ENCODE measurements at places on chromosomes 11 and 22.

- no peak for DNase-seq
Measured at GRCh38 chr11:78147807-78148206, 8.4 kb upstream of the ALG8 start.

- DNase-seq, result no peak
Measured at GRCh38 chr11:4134806-4135205, 40.2 kb downstream of the RRM1 start.

GRCh38 chr11:29432719-29433325 is 584.0 kb downstream of the KCNA4 start:
- no peak for DNase-seq

DNA sequence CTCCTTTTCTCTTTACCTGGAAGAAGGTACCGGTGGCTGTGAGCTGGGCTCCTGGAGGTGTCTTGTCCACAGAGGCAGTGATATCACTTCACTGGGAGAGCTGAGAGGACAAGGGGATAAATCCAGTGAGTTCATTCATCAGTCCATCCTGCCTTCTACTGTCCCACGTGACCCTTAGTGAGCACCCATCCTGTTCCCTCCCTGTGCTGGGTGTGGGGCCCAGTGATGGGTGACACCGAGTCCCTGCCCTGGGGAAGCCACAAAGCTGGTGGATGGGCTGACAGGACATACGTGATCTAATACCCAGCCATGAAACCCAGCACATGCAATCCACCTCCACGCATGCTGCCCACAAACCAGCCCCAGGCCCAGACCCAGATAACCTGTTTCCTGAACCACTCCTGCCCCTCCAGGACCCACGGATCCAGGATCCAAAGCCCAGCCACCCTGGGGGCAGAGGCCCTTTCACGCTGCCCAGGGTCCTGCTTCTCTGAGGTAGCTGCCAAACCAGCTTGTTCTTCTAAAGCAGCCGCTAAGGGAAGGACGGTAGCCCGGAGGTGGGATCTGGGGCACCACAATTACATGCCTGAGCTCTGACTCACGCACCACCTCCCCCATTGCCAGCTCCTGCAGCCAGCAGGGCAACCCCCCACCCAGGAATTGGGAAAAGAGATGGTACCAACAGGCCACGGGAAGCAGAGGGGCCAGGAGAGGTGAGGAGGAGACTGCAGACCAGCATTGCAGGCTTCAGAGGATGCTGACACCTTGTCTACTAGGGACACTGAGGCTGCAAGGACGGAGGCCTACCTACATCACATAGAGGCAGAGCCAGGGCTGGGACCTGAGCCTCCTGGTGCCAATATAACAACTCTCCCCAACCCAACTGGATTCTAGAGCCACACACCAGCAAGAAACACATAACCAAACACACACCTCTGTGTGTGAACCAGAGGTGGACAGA is 35.2 kb downstream of the GDPD5 start:
- DNase-seq, result no peak

- DNase-seq, result no peak
Measured at GRCh38 chr11:122920579-122920978, 38.0 kb downstream of the JHY start.

DNA sequence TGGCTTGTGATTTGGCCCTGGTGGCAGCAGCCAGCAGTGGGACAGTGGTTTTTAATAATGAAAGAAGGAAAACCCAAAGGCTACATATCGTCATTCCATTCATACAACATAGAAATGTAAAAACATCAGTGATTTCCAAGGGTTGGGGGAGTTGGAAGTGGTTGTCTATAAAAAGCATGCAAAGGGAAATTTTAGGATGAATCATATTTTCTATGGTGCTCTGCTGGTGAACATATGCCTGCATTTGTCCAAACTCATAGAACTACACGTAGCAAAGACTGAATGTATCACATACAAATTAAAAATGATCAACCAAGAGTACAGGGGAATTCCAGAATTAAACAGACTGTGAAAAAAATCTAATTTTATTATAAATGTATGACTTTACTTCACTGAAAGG is 11.1 kb downstream of the OR5B3 start:
- DNase-seq, result no peak

- no peak for DNase-seq
Measured at GRCh38 chr11:32109138-32109537, 18.3 kb downstream of the RCN1 start.

- DNase-seq, result no peak
Measured at GRCh38 chr11:75076671-75077070, 20.0 kb downstream of the OR2AT4 start.

GRCh38 chr11:104370478-104370877 is 206.5 kb upstream of the PDGFD start:
- no peak for DNase-seq

GRCh38 chr11:80562523-80563125 is 1121.8 kb upstream of the TENM4 start:
- DNase-seq, result no peak

DNA sequence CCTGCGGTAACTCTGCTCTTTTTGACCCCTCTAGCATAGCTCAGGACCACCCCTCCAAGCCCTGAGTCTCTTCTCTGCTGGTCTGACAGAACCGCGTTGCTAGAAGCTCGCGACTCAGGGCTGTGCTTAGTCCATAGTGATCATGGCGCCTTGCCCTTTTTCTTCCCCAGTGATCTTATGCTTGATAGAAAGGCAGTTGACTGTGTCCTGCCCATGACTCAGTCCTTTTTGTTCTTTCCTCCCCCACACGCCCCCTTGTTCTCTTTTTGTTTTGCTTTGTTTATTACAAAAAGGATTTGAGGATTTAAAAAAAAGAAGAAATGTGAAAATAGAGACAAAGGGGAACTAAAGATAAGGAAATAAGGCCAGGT is 17.5 kb downstream of the IL17RA start:
- DNase-seq, result no peak

DNA sequence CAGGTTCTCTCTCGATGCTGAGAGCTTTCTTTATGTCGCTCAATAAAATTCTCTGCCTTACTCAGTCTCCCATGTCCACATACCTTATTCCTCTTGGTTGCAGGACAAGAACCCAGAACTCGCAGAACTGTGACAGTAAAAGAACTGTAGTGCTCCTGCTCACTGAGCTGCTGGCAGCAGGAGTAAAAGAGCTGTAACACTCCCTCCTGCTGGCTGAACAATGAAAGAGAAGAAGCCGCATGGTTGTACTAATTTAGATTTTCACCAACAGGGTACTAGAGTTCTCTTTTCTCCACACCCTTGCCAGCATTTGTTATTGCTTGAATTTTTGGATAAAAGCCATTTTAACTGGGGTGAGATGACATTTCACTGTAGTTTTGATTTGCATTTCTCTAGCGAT is 433.2 kb downstream of the GUCY1A2 start:
- no peak for DNase-seq

DNA sequence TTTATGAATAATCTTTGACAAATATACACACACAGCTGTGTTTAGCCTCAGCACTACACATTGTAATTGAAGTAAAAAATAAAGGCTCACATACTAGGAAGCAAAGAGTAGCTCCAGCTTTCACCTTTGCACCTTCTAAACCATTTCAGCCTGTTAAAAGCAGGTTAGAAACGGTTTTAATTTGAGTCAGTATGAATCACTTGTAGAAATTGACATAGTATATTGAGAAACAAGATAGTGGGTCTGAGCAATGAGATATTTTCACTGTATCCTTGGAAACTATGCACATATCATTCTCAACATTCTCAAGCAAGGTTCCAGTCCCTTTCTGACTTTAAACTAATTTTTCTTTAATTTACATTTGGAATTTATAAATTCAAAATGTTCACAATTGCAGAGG is 380.3 kb downstream of the AASDHPPT start:
- DNase-seq, result no peak

DNA sequence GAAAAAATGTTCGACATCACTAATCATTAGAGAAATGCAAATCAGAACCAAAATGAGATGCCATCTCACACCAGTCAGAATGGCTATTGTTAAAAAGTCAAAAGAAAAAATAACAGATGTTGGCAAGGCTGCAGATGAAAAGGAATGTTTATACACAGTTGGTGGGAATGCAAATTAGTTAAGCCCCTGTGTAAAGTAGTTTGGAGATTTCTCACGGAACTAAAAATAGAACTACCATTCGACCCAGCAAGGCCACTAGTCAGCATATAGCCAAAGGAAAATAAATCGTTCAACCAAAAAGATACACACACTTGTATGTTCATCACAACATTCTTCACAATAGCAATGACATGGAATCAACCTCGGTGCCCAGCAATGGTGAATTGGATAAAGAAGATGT is 503.2 kb downstream of the OPCML start:
- no peak for DNase-seq

DNA sequence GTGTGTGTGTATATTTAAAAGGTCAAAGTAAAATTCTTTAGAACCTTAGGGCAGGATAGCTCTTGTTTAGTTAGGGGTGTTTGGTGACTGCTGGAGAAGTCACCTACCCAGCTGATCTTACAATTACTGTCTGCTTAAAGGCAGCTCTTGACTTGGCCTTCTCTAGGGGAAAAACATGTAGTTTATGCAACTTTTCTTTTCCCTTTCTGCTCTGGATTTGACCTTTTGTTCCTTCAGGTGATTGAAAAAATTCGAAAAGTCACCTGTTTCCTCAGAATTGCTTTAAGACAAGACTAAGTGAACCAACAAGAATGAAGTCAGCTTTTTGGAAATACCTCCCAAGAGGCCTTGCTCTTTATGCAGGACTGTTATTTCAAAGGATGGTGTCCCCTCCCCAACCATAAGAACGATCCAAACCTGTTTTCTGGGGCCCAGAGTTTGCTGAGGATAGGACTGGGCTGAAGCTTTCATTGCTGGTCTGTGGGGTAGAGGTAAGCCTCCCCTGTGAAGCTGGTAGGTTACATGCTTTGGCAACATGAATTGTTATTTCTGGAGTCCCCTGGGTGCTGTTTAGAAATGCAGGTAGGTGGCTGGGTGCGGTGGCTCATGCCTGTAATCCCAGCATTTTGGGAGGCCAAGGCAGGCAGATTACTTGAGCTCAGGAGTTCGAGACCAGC is 111.2 kb downstream of the PTPRJ start:
- no peak for DNase-seq

DNA sequence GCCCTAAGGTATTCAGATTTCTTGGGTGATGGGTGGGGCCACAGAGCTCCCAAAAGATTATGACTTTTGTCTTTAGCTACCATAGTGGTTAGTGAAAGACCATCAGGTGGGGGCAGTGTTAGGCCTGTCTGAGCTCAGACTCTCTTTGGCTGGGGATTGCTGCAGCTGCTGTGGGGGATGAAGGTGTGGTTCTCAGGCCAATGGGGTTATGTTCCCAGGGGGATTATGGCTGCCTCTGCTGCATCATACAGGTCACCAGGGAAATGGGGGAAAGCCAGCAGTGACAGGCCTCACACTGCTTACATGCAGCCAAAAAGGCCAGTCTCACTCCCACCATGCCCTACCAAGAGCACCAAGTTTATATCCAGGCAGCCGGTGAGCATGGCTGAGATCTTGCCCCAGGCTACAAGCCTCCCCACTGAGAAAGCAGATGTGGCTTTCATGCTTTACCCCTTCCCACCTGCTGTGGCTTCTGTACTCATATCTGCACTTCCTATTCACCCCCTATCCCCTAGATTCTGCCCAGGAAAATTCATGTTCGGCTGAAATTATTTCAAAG is 24.8 kb downstream of the CNTF start:
- DNase-seq, result no peak

DNA sequence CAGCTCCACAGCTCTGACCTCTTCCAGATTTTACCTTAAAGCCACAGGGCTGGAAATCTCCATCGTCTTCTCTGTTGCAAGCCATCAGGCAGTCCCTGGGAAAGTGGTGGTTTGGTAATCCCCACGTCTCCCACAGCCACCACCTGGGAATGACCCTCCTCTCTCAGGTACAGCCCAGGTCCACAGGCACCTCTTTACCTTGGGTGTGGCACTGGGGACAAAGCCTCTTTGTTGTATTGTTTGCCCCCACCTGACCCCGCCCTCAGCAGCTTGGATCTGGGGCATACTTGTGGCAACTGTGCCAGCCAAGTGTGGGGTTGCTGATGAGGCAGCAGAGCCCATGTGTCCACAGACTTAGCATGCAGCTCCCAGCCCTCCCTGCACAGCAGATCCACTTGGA is 77.6 kb downstream of the LRRC32 start:
- no peak for DNase-seq

DNA sequence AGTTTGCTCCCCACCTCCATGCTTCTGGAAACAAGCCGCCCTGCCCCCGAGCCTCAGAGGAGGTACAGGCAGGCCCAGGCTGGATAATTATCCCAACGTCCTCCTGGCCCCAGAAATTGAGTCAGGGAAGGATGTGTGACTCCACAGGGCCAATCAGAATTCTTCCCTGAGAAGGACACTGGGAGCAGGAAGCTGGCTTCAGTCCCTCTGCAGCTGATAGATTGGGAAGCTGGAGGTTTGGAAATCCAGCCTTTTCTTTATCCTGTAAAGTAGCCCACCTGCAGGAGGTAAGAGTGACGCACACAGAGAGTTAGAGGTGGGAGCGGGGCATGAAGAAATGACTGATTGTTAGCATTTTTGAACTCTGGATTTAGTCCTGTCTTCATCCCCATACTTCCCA is 97.5 kb upstream of the CD82 start:
- no peak for DNase-seq

- no peak for DNase-seq
Measured at GRCh38 chr11:115085461-115086210, 407.3 kb downstream of the NXPE2 start.

DNA sequence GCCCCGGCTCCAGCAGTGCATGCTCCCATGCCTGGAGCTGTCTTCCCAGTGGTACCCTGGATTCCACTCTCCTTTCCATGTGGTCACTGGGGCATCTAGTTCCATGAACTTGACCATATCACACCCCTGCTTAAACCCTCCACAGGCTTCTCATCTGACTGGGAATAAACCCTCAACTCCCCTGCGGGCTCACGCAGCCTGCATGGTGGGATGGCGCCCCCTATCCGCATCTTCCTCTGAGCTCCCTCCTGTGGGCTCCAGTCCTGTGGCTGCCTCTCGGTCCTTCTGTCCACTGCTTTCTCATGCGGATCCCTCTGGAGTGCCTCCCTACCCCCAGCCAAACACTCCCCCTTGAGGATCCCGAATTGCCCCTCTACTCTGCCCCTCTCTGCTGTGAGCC is 41.4 kb upstream of the TTLL12 start:
- DNase-seq, result no peak
